LHCN-M2 (cell line): ENCODE measurements at places on chromosomes 16 and 17. TPM values are rescaled to one million over a fixed set of nuclear protein-coding genes. Genes with fewer than 3 reads are reported as not detected.

The MT3 gene
- total RNA-seq = not detected in 2 replicates

The KRT9 gene
- total RNA-seq = not detected in 2 replicates

The C16orf86 gene
- 4.6 and 6.3 TPM in 2 replicates for total RNA-seq

The WSCD1 gene
- total RNA-seq = 3.7 and 4.0 TPM in 2 replicates

The CD300H gene
- not detected in 2 replicates for total RNA-seq

The TLCD3B gene
- total RNA-seq = not detected in 2 replicates

The DGKE gene
- 2.6 and 3.2 TPM in 2 replicates for total RNA-seq

The B3GNT9 gene
- 75.5 and 85.0 TPM in 2 replicates for total RNA-seq

The MYL11 gene
- total RNA-seq = 7.2 TPM in 1 of 2 replicates, not detected in the other

DNA sequence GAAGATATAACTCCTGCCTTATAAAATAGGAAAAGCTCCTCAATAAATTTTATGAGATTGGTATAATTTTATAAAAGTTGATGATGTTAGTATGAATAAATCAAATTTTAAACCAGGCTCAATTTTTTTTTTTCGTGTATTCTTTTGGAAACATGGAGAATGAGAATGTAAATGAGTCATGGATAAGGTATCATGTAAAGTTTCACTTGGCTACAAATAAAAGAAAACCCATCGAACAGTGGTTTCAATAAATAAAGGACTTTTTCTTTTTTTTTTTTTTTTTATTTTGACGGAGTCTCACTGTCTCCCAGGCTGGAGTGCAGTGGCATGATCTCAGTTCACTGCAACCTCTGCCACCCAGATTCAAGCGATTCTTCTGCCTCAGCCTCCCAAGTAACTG is 67.3 kb downstream of the PHKB start:
- no peak for DNase-seq

DNA sequence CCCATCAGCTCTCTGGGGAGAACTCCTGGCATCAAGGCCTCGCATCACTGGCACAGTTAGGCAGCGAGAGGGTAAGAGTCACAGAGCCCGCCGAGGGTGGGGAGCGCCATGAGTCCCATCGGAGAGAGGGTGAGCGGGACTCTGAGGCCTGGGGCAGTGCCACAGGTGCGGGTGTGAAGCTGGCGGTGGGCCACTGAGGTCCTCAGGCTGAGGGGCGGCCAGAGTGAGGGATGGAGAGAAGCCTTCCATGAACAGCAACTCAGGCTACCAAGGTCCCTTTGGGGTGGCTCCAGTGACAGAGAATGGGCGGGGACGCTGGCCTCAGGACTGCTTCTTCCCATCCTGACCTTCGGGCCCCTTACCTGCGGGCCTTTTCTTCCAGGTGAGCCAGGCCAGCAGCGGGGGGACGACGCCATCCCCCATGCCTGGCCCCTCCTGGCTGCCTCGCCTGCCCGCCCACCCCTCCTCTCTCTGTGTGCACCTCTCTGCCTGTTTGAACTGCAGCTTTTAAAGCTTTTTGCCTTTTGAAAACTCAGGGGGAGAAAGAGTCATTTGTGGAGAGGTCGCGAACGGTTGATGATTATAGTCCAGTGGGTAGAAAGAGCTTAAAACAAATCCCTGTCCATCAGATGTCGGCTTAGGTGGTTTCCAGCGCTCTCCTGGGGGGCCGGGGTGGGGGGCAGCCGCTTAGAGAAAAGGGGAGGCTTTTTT is 149.3 kb upstream of the GSE1 start:
- no peak for DNase-seq

DNA sequence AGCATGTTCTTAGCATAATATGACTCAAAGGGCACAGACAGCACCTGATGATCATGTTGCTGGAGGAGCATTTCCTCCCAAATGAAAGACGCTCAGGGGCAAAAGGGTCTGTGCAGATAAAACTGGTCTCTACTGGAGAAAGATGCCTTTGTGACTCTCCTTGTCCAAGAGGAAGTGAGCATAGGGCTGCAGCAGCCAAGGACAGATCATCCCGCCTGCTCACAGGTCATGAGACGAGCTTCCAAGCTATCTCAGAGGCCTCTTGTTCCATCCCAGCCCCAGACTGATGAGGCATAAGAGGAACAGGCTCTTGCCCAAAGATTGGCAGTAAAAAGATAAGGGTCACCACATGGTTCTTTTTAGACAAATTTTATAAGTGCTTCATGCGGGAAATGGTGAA is 141.8 kb downstream of the KATNIP start:
- no peak for DNase-seq

DNA sequence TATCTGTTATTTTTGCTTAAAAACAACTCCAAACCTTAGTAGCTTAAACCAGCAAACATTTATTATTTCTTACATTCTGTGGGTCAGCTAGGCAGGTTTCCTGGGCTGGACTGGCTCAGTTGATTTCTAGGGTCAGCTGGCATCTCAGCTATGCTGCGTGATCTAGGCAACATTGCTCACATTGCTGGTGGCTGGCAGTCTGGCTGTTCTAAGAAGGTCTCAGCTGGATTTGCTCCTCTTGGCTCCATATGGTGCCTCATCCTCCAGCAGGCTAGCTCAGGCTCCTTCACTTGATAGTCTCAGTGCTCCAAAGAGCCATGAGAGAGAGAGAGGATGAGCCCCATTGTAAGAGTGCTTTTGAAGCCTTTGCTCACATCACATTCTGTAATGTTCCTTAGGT is 470.6 kb upstream of the CDH5 start:
- DNase-seq = no peak

DNA sequence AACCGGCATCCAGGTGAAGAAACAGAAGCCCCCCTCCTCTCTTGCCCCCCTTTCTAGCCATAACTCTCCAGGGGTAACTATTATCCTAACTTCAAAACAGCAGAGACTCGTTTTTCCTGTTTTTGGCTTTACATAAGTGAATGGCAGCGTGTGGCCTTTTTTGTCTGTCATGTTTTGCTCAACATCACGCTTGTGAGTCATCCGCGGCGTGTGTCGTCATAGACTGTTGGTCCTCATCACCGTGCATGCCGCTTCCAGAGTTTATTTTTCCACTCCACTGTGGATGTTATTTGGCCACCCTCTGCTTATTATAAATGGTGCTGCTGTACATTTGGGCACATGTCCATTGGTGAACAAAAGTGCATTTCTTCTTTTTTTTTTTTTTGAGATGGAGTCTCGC is 52.6 kb downstream of the ERN1 start:
- no peak for DNase-seq

DNA sequence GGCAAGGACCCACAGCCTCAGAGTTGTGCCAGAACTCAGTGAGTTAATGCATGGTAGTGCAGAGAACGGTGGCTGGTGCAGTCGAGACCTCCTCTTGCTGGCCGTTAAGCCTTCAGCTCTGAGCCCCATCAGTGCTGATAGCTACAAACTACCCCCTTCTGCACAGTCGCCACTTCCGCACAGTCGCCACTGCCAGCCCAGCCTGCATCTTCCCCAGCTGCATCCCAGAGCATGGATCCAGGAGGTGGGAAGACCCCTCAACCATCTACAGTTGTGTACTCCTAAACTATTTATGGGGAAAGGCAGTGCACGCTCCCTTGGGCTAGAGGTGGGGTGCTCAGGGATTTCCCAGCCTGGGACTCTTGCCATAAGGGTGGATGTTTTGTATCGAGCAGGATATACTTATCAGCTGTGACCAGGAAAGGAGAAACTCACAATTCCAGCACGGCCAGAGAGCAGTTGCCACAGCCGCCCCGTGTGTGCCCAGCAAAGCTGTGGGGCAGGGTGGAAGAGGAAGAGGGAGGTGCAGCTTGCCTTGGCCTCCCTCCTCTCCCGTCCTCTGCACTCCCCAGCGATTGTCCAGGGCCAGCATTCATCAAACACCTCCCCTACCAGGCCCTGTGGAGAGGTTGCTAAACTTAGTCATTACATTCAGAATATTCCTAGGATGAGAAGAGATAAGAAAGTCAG is 49.5 kb upstream of the CMIP start:
- no peak for DNase-seq

GRCh38 chr16:79067600-79067999 is 532.9 kb downstream of the MAF start:
- DNase-seq = no peak

DNA sequence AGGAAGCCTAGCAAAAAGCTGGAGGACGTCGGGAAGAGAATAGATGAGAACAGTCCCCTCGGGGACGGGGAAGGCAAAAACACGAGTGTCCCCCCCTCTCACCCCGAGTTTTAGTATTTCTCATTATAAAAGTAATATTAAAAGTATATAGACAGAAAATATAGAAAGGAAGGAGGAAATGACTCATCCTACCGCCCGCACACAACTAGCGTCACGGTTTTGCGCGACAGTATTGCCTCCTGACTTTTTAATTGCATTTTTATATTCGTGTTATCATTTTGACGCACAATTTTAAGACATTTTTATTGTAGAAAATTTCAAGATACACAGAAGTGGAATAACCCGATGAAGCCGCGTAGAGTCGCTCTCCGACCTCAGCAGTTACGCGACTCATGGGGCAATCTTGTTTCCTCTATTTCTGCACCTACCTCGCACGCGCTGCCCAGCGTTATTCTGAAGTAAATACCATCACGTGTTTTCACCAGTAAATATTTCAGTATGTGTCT is 652 bp upstream of the SLC25A19 start:
- peak; percentile 70 for DNase-seq

DNA sequence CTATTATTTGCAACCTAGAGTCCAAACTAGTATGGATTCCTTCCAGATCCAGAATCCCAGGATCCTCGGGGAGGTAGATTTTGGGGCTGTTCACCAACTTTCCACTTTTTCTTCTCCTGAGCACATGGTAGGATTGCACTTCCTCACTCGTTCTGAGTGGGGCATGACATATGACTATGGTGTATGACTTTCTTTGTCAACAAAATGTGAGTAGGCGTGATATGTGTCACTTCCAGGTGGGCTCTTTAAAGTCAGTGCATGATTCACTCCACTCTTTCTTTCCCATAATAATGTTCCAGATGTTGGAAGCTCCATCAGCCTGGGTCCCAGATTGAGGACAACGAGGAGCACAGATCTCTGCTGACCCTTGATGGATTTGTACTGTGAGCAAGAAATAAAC is 21.5 kb downstream of the IRX5 start:
- no peak for DNase-seq

- peak; percentile 21 for DNase-seq
Observed at GRCh38 chr17:65518256-65518655, 43.2 kb downstream of the AXIN2 start.

GRCh38 chr17:50728881-50729765 is 9.7 kb downstream of the LUC7L3 start:
- no peak for DNase-seq

- no peak for DNase-seq
Observed at GRCh38 chr17:48128400-48128799, 20.8 kb downstream of the SNX11 start.

GRCh38 chr16:27224271-27224737 is 21.0 kb downstream of the KDM8 start:
- no peak for DNase-seq
